SW 1271 (cell line): ENCODE measurements at places on chromosomes 4 and X.

DNA sequence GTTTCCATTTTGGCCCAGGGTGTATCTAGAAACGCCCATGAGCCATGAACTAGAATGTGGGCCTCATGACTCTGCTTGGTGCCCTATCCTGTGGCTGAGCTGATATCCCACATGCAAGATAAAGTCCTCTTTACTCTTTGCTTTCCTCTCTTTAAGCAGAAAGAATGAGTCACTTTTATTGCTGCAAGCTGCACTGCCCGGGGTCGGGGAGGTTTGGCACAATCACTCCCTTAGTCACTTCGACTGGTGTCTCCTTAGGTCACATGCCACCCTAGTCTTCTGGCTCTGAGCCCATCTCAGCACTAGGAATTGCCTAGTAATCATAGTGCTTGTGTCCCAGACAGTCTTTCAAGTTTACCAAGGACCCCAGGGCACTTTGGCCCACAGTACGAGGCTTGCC, 75.1 kb upstream of the CXorf66 start:
- DNase-seq = no peak

DNA sequence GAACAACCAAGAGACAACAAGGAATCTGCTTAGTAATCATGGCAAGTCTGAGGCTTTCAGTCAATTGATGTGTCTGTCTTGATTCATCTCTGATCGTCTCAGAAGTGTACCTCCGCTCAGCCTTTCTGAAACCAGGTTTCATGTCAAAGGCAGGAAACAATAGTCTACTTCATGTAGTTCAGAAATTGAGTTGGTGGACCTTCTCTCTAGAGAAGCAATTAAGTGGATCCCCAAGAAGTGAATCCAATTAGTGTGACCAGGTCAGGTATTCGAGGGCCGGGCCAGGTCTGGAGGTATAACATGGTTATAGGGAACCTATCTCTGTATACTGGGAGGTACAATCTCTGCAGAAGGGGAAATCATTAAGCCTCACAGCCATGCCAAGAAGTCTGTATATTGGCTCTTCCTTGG, 32.0 kb downstream of the DAPP1 start:
- no peak for DNase-seq

- no peak for DNase-seq
Measured at GRCh38 chr4:98648602-98649001, 9.8 kb downstream of the TSPAN5 start.

DNA sequence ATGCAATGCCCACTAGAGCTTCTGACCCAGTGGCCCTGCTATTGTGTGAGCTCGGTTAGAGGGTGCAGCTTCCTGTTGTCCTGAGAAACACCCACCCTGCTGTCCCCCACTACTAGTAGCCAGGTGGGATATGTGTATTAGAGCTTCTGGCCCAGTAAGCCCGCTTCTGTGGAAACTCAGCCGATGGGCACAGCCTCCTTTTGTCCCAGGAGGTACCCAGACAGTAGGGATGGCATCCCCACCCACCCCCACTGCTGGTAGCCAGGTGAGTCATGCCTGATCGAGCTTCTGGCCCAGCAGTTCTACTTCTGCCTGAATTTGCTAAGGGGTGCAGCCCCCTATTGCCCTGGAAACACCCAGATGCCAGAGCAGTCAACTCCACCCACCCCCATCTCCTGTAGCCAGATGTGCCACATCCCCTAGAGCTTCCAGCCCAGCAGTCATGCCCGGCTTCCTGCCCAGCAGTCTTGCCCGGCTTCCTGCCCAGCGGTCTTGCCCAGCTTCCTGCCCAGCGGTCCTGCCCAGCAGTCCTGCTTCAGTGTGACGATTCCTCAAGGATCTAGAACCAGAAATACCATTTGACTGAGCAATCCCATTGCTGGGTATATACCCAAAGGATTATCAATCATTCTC, 162.7 kb upstream of the KLF8 start:
- no peak for DNase-seq

- no peak for DNase-seq
Measured at GRCh38 chr4:44056721-44057151, 391.9 kb downstream of the KCTD8 start.
